ENCODE measurements at places on chromosomes 12 and 14.

GRCh38 chr14:51620056-51620455 is 31.7 kb upstream of the FRMD6 start:
- DNase-seq = no peak

DNA sequence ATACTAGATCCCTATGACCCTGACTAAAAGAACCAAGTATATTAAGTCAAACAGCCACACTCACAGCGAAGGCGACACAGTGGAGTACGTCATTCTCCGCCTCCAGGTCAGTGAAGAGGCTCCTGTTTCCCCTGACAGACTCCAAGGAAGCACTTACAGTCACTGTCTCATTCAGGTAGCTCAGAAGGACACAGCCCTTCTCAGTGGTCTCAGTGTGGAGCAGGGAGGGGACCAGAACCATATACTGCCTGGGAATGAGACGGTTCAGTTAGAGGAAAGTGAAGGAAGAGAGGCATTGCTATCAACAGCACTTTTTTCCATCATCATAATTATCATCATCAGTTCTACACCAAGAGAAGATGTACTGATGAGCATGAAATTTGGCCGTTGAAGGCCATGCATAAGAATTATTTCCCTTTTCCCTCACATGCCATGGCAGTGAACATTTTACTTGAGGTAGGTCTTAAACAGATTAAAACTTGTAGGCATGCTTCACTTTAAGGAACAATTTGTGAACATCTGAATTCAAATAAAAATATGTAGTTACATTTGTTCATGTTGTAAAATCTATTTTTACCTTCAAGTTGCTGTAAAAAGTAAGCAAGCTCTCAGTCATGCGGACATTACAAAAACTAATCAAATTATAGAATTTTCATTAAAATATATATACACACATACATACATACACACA is 2.3 kb downstream of the A2M start:
- DNase-seq = no peak

DNA sequence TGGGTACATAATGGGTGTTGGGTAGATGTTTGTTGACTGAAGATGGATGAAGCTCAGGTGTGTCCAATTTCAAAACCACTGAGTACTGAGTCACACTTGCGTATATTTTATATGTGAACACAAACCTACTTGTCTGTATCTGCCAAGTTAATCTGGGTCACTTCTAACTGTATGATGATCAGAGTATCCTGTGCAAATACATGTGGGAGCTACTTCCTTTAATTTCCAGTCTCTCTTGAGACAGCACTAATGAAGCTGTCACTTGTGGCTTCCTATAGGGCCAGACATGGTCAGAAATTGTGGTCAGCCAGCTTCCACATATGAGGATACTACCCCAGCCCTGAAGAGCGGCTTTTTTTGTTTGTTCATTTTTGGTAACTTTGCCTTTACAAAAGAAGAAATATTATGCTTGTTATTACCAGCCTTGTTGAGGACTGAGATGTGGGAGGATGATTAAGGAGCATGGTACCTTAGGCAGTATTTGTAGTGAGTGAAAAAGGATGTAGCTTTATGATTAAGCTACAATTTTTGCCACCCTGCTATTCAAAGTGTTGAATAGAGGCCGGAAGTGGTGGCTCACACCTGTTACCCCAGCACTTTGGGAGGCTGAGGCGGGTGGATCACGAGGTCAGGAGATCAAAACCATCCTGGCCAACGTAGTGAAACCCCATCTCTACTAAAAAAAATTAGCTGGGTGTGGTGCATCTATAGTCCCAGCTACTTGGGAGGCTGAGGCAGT is 32.4 kb downstream of the PLXNC1 start:
- DNase-seq = no peak

DNA sequence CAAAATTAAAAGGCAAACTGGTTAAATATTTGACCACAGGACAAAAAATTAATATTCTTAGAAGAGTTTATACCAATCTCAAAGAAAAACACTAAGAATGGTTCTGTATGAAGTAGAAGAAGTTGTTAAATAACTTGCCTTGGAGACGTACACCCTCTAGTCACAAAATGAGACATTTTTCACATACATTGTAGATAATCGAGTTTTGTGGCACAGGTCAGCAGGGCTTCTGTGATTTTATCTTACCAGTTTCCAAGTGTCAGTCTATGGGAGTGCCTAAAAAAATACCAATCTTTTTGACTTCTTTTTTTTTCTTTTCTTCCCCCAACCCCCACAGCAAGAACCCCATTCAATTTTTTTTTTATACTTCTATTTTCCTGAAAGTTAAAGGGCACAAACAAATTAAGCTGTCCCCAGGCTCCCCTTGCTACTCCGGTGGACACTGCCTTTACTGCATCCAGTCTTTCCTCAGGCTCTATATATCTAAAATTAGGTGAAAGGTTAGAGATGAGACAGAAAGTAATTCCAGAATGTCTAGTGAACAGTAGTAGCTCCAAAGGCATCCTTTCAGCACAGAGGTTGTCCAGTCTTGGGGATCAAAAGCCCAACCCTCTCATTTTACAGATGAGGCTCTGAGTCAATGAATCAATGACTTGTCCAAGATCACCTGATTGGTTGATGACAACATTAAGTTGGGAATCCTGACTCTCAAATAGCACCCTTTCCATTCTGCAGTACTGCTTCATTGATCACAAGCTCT is 6.2 kb downstream of the LIMA1 start:
- DNase-seq = no peak

GRCh38 chr12:71691504-71692129 is 5.7 kb downstream of the TMEM19 start:
- DNase-seq = no peak

DNA sequence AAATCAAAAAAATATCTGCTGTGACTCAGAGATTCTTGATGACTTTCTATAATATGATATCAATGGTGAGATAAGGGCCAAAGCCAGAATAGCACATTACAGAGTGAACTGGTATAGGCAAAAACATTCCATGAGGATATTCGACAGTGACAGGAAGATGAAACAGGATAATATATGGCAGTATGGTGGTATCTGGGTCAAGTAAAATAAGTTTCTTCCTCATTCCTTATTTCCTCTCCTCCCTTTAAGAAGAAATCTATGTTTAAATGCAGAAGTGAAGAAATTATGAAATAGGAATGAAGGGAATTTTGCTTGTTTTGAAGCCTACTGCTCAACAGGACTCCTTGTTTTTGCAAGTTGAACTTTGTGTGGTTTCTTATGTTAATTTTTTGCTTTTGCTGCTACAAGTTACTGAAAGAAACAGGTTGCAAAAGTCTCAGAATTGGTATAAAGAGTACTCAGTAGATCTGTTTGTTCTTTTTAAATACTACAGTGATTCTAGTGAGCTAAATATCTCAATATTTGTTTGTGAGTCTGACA is 7.0 kb downstream of the ACSS3 start:
- no peak for DNase-seq

DNA sequence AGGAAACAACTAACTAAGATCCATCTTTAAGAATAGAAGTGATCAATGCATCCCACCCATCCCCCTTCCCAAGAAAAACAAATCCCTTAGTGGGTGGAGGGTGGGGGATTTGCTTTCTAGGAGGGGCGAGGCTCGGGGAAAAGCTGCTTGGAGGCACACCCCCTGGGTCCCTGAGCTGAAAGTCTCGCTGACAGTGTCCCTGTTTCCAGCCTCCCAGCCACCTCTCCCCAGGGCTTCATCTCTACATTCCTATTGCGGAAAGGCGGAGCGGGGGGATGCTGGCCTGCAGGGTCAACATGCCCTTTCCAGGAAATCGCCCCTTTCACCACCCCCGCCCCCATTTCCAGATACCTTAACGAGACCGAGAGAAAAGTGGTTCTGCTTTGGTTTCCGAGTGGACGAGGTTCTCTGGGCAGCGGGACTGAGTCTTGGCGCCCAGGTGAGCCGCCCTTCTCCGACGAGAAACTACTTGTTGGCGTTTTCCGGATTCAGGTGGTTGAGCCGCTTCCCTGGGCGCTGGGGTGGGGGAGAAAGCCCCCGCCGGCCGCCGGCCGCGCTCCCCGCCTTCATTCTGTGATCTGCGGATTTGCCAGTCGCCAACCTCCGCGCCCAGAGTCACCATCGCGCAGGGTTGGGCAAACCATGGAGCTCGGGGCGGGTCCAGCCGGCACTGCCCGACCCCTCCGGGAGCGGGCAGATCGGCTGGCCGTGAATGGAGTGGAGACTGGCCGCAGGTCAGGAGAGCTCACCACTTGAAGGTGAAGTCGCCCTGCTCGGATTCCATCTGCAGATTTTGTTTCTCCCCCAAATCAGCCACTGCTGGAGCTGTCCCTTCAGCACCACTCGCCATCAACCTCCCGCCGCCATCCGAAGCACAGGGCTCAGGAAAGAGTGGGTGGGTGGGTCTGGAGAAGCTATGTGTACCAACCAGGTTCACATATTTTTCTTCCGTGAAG is 505 bp downstream of the KCNC2 start:
- peak; percentile 2 for DNase-seq

GRCh38 chr12:104063712-104064030 is 660 bp upstream of the HCFC2 start:
- DNase-seq = no peak

DNA sequence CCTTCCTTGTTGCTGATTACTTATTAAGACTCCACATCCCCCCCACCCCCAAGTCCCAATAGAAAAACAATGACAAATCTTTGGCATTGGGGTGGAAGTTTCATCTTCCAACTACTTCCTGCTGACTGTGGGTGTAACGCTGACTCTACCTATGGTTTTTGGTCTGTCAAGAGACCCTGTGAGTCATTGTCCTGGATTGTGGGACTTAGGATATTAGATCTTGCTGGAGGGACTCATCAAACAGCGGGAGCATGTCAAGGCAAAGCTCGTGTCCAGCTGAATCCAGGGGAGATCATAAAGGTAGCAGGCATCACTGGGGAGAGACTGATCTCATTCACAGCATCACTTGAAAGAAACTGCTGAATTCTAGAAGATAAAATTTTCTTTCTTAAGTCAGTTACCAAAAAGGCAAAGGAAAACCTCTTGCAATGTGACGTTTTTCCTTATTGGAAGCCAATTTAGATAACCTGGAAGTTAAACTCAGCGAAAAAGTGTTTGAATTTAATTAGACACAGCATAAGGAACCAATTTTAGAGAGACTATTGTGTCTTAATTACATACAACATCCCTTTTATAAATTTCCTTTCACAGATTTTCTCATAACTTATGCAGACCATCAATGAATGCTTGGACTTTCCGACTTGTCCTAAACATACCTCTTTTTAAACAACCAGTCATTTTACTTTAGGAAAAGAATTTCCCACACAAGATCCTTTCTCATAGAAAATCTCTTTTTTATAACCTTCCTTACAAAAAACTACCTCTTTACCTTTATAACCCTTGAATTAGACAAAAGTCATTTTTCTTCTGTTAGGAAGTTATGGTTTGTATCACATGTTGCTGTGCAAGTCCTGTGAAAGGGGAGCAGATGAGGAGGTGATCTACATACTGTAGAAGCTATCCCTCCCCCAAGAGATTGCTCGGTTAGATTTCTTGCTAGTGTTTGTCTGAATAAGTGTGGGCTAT is 94.6 kb upstream of the SCAF11 start:
- DNase-seq = no peak

- DNase-seq = no peak
Observed at GRCh38 chr12:42981379-42981778, 391.8 kb upstream of the PRICKLE1 start.

- DNase-seq = no peak
Observed at GRCh38 chr12:18267427-18268099, 6.2 kb downstream of the PIK3C2G start.

GRCh38 chr14:24392325-24393091 is 6.3 kb upstream of the NYNRIN start:
- no peak for DNase-seq

All from activated CD8-positive, alpha-beta memory T cell treated with anti-CD3 and anti-CD28 coated beads for 48 hours (primary cell).